Astrocyte of the spinal cord (primary cell): ENCODE measurements at places on chromosomes 7 and 10.

- DNase-seq = no peak
Observed at GRCh38 chr7:116929021-116929420, 24.3 kb upstream of the ST7 start.

GRCh38 chr10:78305311-78305710, 271.6 kb downstream of the RPS24 start:
- DNase-seq = no peak

DNA sequence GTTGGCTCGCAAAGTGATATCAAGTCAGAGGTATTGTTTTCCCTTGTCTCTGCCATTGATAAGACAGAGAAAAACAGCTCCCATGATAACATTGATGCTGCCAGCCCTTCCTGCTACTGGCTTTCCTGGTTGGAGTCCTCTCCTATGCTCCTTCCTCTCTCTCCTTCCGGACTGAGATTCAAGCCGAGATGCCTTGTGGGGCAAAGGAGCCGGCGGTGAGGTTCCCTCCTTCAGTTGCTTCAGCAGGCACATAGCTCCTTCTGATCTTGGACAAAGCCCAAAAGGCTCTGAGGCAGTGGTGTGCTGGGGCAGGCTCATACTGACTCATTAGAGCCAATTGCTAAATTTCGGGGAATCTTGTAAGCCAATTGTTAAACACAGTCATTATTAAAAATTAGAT, 8.8 kb upstream of the ZCCHC24 start:
- DNase-seq = peak; percentile 52

DNA sequence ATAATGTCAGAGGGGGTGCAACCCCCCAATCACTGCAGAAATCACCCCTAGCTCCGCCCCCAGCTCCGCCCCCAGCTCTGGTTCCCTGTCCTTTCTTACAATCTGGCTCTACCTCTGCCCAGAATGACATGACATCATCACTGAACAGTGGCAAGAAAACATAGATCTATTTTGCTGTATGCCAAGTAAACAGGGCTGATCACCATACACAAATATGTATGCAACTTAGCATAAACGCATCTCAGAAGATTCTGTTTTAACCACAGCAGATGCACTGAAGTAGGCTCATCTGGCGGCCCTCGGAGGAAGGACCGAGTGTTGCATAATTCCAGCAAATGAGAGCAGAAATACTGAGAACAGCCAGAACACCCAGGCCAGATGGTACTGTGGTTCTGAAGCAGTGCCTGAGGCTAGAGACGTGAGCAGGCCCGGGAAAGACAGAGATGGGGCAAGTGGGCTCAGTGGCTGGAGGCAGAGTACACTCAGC, 293.3 kb upstream of the KLF14 start:
- no peak for DNase-seq

DNA sequence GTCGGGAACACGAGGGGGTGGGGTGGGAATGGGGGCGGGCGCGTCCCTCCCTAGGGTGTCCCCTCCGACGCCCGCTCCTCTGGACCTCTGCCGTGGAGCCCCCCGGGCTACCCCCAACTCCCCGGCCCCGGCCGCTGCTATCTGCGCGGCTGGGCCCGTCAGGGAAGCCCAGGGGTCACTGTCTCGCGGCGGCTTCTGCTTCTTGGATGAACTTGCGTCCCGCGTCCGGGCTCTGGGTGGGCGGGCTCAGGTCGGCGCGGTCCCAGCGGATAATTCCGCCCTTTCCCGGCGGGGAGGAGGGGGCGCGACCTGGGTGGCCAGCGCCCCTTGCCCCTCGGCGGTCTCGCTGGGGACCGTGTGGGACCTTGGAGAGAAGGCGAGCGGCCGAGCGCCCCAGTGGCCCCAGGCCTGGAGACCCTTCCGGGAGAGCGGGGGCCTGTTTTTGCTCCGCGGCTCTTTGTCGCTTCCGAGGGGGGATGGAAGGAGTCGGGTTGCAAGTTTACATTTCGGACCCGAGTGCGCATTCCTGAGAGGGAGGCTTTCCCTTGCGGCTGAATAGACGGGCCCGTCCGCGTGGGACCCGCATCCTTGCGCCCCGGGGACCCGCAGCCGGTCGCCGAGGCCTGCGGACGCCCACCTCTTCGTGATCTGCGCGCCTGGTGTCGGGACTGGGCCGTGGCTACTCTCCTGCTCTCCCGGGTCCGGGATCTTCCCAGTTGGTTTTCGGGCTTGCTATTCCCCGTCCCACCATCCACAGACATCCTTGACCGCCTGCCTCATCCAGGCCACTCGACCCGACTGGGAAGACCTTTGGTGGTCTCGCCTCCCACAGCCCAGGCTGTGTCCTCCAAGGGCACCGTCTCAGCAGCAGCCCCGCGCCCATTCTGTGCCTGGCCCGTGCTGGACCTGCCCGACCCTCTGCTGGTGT, 812 bp downstream of the DOCK1 start:
- DNase-seq = peak; percentile 43

- DNase-seq = no peak
Observed at GRCh38 chr7:81816312-81816711, 46.5 kb upstream of the HGF start.

GRCh38 chr10:34744590-34744989, 70.5 kb downstream of the PARD3 start:
- DNase-seq = no peak

DNA sequence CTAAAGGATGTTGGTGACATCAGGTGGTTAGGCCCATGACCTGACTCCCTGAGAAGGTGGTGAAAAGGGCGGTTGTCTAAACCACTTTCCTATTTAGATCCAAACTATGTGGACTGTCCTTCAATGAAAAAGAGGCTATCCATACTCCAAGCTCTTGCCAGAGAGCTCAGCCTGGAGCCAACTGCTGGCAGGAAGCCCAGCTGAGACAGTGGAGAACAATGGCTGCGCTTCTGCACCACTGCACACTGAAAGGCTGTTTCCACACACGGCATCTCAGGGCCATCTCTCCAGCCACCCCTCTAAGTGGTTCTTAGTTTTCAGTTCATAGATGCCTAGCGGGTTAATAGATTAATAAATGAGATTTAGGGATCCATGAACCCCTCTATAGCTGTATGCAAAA, 488.8 kb upstream of the ZMIZ1 start:
- peak; percentile 59 for DNase-seq

GRCh38 chr10:70985824-70986622, 97.7 kb upstream of the PCBD1 start:
- DNase-seq = no peak

DNA sequence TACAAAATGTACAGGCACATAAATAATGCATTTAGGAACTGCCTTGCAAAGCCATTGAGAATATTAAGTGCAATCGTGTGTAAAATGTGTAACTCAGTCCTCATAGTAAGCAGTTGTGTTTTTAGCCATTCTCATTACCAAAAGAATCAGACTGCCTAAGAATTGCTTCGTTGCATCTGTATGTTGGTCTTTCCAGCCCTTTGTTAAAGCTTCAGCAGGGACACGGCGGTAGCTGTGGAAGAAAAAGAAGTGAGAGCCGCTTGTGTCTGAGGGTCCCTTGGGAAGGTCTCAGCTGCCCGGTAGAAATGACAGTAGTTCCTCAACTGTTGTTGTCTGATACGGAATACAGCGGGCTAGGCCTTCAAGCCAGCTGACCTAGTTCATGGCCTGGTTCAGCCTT, 22.8 kb upstream of the ACSL5 start:
- no peak for DNase-seq

GRCh38 chr7:10210000-10210399, 763.7 kb upstream of the PHF14 start:
- no peak for DNase-seq

GRCh38 chr7:36301914-36302771, 87.5 kb upstream of the ANLN start:
- DNase-seq = peak; percentile 39

GRCh38 chr10:58262766-58263165, 4.9 kb downstream of the IPMK start:
- DNase-seq = no peak

- no peak for DNase-seq
Observed at GRCh38 chr10:113474752-113475151, 78.1 kb upstream of the HABP2 start.

- DNase-seq = no peak
Observed at GRCh38 chr10:122327237-122328206, 47.0 kb upstream of the PLEKHA1 start.

GRCh38 chr7:148821422-148821821, 62.7 kb downstream of the EZH2 start:
- DNase-seq = no peak

- DNase-seq = no peak
Observed at GRCh38 chr7:5607951-5608656, 173.4 kb downstream of the RNF216 start.

DNA sequence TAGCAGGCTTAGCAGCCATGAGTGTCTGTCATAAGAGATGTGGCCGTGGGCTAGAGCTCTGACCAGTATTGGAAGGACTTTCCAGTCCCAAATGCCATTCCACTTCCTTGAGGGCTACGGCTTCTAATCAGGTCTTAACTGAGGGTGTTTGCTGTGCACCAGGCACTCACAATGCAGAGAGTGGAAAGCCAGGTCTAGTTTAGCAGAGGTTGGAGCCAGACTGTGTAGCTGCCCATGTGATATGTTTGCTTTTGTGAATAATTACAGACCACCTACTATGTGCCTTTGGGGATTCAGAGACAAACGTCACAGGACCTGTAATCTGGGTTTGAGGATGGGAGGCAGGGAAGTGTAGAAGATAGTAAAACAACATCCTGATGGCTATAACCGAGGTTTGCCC, 79.8 kb downstream of the WDFY4 start:
- DNase-seq = no peak

DNA sequence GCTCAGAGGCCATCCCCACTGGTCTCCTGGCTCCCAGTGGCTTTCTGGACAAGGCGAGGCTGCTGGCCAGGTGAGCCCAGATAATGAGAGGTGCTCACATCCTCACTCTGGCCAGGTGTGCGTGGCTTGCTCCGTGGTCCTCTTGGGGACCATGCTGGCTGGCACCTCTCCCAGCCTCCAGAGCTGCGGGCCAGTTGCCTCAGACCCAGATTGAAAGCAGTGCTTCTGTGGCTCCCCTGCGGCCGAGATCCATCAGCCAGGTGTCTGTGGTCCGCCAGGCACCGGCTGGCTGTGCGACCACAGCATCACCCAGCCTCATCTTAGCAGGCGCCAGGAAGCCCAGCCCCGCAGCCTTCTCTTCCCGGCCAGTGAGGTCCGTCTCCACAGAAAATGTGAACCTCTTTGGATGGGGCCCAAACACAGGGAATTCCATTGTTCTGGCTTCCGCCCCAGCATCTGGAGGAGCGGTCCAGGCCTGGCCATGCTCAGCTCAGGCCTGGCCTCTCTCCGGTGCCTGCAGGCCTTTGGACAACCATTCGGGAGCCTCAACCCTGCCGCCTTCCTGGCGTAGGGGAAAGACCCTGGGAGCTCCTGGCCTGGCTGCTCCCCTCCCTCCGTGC, 5.2 kb upstream of the TTYH3 start:
- peak; percentile 71 for DNase-seq

DNA sequence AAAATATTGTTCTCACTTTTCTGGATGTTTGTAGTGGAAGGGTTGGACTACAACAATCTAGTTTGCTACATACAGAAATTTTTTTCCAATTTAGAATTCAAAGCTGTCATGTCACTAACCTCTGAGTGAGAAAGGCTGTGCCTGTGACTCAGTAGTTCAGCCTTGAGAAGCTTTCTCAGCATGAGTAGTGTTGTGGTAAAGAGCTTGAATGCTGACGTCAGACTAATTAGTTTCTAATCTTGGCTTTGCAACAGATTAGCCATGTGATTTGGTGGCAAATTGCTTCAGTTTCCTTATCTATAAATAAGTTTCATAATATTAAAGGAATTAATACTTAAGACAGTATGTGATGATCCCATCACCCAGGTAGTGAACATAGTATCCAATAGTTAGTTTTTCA, 83.8 kb downstream of the ABCA13 start:
- DNase-seq = peak; percentile 75
